Endothelial cell of umbilical vein (primary cell): ENCODE measurements at places on chromosomes 12 and 14. TPM values are rescaled to one million over a fixed set of nuclear protein-coding genes. Genes with fewer than 3 reads are reported as not detected.

DNA sequence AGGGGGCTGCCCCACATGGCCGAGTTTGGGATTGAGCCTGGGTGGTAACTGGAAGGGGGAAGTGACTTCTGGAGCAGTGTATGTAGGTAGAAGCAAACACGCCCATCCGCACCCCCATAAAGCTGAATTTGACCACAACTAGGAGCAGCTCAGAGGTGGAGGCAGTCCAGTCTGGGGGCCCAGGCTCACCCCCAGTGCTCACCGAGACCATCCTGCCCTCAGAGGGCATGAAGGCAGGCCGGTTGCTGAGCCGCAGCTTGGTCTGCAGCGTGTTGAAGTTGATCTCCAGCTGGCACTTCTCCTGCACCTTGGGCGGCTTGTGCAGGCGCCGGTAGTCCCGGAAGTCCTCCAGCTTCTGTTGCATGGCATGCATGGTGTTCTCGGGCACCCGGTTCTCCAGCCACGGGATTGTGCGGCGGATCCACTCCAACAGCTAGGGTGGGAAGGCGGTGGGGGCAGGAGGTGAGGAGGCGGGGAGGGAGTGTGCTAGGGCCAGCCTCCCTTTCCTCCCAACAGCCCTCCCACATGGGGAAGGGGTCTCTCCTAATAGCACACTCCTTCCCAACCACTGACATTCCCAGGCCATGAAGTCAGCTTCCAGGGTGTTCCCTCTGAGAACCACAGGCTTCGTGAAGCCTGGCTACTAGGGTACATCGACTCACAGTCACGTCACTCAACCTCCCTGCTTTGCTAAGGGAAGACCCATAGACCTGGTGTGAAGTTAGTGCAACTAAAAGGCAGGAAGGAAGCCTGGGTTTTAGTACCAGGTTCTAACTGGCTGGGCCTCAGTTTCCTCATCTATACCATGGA, 87.0 kb downstream of the ACTN1 start:
- H3K27me3 ChIP-seq: no peaks in the 10 kb centered on the region
- peaks cover 49% of the 10 kb centered on the region for H3K36me3 ChIP-seq
- no peak overlapping the region for H3K4me3 ChIP-seq
- no peak for DNase-seq

GRCh38 chr12:14768823-14769405, 34.4 kb downstream of the WBP11 start:
- no peaks in the 10 kb centered on the region for H3K36me3 ChIP-seq
- no peak for DNase-seq
- no peak overlapping the region for H3K27ac ChIP-seq
- peaks cover 7% of the 10 kb centered on the region for H3K4me1 ChIP-seq
- H3K4me3 ChIP-seq: peak overlapping the region; percentile 70
- no peaks in the 10 kb centered on the region for H3K27me3 ChIP-seq

DNA sequence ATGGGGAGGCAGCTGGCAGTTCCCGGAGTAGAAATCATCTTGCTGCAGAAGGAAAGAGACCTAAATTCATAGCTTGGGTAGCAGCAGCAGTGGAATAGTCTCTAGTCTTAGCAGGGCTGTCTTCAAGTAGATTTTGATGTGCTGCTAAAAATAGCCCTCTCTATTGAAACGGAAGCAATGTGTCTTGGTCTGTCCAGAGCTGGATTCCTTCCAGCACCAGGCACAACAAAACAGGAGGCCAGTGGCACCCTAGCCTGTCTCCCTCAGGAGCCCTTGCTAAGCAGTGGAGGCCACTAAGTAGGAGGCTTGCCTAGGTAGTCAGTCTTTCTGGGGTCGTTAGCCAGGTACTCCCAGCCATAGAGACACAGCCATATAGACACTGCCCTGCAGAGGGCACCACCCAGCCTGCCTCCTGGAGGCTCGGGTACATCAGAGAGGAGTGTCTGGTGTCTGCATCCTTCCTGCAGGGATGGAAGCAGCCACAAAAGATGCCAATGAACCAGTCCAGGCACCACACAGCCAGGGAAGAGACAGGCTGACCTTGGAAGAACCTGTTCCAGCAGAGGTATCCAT, 97.5 kb downstream of the CRACR2A start:
- no peaks in the 10 kb centered on the region for H3K4me1 ChIP-seq
- H3K27me3 ChIP-seq: no peaks in the 10 kb centered on the region
- no peak overlapping the region for H3K4me3 ChIP-seq
- DNase-seq: peak; percentile 4
- no peaks in the 10 kb centered on the region for H3K36me3 ChIP-seq

- no peaks in the 10 kb centered on the region for H3K27me3 ChIP-seq
- no peak overlapping the region for H3K4me3 ChIP-seq
- H3K27ac ChIP-seq: no peak overlapping the region
- no peak for DNase-seq
- no peaks in the 10 kb centered on the region for H3K4me1 ChIP-seq
- H3K36me3 ChIP-seq: no peaks in the 10 kb centered on the region
These were observed 138.1 kb upstream of the RMST start for GRCh38 chr12:97324471-97324870.

GRCh38 chr12:79707830-79708229, 17.1 kb upstream of the PAWR start:
- no peaks in the 10 kb centered on the region for H3K36me3 ChIP-seq
- no peak overlapping the region for H3K4me3 ChIP-seq
- no peak for DNase-seq
- H3K4me1 ChIP-seq: no peaks in the 10 kb centered on the region
- H3K27me3 ChIP-seq: peaks cover 2% of the 10 kb centered on the region

DNA sequence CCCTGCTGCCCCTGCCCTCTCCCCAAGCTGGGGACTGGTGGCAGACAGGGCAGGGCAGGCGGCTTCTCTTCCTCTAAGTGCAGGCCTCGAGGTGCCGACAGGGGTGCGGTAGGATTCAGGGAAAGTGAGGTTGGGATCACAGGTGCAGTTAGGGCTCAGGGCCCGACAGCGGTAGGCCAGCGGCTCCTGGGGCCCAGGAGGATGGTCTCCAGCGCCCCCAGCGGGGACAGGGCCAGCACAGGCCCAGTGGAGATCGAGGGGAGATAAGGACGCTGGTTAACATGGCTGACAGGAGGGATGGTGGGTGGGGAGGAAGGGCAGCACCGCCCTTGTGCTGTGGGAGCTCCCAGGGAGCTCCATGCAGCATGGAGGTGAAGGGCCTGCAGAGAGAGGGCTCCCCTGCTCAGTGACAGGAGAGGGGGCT, 935 bp upstream of the CRIP1 start:
- H3K27ac ChIP-seq: no peak overlapping the region
- H3K27me3 ChIP-seq: no peaks in the 10 kb centered on the region
- peak; percentile 33 for DNase-seq
- no peak overlapping the region for H3K4me3 ChIP-seq

- H3K27me3 ChIP-seq: no peaks in the 10 kb centered on the region
- H3K4me1 ChIP-seq: no peaks in the 10 kb centered on the region
- no peak for DNase-seq
- H3K27ac ChIP-seq: no peak overlapping the region
- peaks cover 3% of the 10 kb centered on the region for H3K36me3 ChIP-seq
These were observed 48.4 kb downstream of the KTN1 start for GRCh38 chr14:55628426-55628825.

DNA sequence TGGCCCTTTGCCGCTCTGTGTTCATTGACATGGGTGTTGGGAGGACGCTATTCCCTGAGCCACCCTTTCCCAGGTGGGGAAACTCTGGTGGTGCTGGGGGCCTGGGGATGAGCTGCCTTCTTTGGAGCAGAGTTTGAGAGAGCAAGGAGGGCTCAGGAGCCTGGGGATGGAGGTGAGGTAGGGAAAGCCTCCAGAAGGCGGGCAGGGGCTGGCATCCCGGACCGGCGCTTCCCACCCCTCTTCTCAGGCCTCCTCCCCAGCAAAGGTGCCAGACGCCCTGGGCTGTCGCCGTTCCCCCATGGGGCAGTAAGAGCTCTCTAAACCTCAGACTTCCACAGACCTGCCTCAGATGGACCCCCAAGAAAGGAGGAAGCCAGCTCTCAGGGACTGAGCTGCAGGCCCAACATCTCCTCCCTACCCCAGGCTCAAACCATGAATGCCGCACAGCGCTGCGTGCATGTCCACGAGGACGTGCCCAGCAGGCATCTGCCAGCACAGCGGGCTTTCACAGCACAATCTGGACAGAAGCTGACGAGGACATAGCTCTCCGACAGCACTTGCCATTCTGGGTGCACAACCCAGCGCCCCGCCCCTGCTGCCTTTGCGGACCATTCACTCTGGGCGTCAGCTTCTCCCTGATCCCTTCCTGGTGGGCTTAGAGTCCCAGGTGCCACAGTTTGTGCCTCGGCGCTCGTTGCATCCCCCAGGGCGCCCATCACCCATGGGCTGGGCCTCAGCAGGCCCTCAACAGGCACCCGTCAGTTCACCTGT, 14.9 kb upstream of the TTC7B start:
- no peak overlapping the region for H3K27ac ChIP-seq
- H3K27me3 ChIP-seq: no peaks in the 10 kb centered on the region
- H3K36me3 ChIP-seq: no peaks in the 10 kb centered on the region
- DNase-seq: no peak
- no peak overlapping the region for H3K4me3 ChIP-seq

DNA sequence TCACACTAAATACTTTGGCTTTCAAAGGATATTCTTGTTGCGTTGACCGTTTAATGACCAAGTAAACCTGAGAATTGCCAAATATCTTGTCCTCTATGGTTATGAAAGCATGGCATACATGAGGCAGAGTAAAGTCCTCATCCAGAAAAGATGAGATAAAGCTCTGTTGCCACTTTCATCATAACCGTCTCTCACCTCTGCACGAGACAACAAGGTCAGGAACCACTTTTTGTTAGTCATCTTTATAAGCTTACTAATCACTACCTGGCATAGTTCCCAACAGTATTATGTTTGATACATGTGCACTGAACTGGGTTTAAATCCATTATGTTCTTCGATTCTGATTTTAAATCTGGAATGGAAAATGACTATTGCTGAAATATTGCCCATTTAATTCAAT, 31.3 kb downstream of the PTPRB start:
- DNase-seq: peak; percentile 78
- no peaks in the 10 kb centered on the region for H3K27me3 ChIP-seq
- peaks cover 2% of the 10 kb centered on the region for H3K36me3 ChIP-seq
- H3K27ac ChIP-seq: no peak overlapping the region

- H3K4me3 ChIP-seq: no peak overlapping the region
- no peaks in the 10 kb centered on the region for H3K36me3 ChIP-seq
- H3K27ac ChIP-seq: no peak overlapping the region
- H3K27me3 ChIP-seq: no peaks in the 10 kb centered on the region
These were observed 969.3 kb downstream of the TMTC2 start for GRCh38 chr12:83656004-83656403.

- H3K4me1 ChIP-seq: peaks cover 24% of the 10 kb centered on the region
- H3K4me3 ChIP-seq: no peak overlapping the region
- no peaks in the 10 kb centered on the region for H3K27me3 ChIP-seq
- H3K27ac ChIP-seq: no peak overlapping the region
These were observed 8.7 kb downstream of the MTERF2 start for GRCh38 chr12:106978035-106978800.

- peaks cover 18% of the 10 kb centered on the region for H3K4me1 ChIP-seq
- no peaks in the 10 kb centered on the region for H3K36me3 ChIP-seq
- peak; percentile 94 for DNase-seq
These were observed 5.0 kb upstream of the MMP19 start for GRCh38 chr12:55847603-55848291.

- no peaks in the 10 kb centered on the region for H3K36me3 ChIP-seq
- no peak overlapping the region for H3K4me3 ChIP-seq
- no peak overlapping the region for H3K27ac ChIP-seq
- peak; percentile 66 for DNase-seq
- H3K27me3 ChIP-seq: no peaks in the 10 kb centered on the region
These were observed 31.9 kb upstream of the ZFP36L1 start for GRCh38 chr14:68824517-68825347.

DNA sequence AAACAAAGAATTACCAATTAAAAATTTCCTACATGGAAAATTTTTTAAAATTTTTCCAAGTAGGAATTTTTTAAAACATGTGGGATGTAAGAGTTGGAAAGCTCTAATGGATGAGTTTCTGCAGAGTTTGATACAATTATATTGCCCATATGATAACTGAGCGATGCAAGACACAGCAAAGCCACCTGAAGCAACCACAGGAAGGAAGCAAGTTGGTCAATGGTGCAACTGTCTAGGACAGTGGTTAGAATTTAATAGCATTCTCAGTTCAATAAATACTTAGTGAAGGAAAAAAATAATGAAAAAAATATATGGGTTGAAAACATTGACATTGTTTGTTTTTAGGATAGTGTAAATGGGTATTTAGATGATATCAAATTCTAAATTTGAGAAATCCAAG, 178.6 kb upstream of the GARIN2 start:
- H3K27ac ChIP-seq: no peak overlapping the region
- no peaks in the 10 kb centered on the region for H3K36me3 ChIP-seq
- DNase-seq: no peak
- no peaks in the 10 kb centered on the region for H3K4me1 ChIP-seq
- no peaks in the 10 kb centered on the region for H3K27me3 ChIP-seq
- no peak overlapping the region for H3K4me3 ChIP-seq

DNA sequence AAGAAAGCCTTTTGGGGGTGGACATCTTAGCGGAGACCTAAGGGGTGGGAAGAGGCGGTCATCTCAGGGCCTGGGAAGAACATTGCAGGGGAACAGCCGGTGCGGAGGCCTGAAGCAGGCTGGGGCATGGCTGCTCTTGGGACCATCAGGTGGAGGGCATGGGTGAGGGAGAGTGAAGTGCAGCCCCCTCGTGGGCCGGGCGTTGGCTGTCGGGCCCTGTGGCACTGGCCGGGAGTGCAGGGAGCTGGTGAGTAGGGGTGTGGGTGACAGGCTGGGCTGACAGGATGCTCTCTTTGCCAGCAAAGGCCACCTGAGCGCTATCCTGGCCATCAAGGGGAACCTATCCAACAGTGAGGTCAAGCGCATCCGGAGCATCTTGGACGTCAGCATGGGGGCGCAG, 11.7 kb downstream of the TNFAIP2 start:
- H3K27me3 ChIP-seq: peaks cover 7% of the 10 kb centered on the region
- peaks cover 6% of the 10 kb centered on the region for H3K4me1 ChIP-seq
- no peak overlapping the region for H3K27ac ChIP-seq
- no peak overlapping the region for H3K4me3 ChIP-seq
- H3K36me3 ChIP-seq: peaks cover 26% of the 10 kb centered on the region
- DNase-seq: no peak

DNA sequence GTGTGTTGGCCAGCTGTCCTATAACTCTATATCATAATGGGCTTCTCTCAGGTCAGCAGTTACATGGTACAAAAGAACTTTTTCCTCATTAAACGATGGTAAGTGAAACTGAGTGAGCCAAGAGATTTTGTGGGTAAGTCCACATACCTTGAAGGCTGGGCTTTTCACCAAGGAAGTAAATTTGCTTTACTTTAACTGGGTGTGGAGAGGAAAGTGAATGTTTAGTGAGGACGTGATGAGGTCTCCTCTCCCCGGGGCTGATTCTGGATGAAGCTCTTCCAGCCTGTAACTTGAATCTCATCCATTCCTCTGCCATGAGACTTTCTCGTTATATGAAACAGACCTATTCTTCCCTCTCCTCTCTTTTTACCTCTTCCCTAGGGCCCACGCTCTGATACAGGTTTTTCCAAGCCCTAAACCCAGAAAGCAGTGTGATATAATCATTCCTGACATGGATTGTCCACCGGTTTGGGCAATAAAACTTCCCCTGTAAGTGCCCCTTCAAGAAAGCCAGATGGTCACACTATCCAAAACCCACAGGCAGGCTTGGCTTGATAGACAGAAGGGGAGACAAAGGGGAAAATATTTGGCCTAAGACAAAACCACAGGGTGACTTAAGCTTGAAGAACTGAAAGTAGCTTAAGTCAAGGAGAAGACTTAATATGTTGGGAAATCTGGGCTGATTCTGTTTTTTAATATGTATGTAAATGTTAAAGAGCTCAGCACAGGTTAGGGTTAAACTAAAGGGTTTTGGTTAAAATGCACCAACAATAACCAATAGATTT, 50.3 kb downstream of the CIT start:
- H3K27ac ChIP-seq: no peak overlapping the region
- no peak for DNase-seq
- H3K36me3 ChIP-seq: no peaks in the 10 kb centered on the region
- H3K4me1 ChIP-seq: no peaks in the 10 kb centered on the region

The KRT6C gene
- total RNA-seq: not detected in 2 replicates

The AMN gene
- not detected in 2 replicates for total RNA-seq

The TMEM253 gene
- not detected in 2 replicates for total RNA-seq
